Activated CD4-positive, alpha-beta T cell treated with anti-CD3 and anti-CD28 coated beads, Interleukin-2, Interleukin-4, amounts not matched to agents 100 ng/mL and 50 ng/mL, durations not matched to agents 16 hours and 8 hours (primary cell): ENCODE measurements at places on chromosomes 3 and 15.

DNA sequence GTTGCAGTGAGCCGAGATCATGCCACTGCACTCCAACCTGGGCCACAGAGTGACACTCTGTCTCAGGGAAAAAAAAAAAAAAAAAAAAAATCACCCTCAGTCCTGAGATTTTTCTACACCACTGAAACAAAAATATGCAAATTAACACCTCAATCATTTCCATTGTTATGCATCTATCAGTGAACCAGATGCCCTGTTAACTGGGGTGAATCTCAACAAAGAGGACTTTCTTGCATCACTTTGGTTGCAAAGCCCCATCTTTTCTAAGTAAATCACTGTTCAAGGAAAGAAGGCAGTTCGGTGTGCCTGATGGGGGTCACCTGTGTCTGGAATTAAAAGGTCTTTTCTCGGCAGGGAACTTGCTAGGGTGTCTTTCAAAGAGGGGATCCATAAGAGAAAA lies 421.6 kb downstream of the EPHB1 start:
- DNase-seq, result no peak

- peak; percentile 35 for DNase-seq
Observed at GRCh38 chr3:151268267-151269235, 9.8 kb downstream of the P2RY14 start.

DNA sequence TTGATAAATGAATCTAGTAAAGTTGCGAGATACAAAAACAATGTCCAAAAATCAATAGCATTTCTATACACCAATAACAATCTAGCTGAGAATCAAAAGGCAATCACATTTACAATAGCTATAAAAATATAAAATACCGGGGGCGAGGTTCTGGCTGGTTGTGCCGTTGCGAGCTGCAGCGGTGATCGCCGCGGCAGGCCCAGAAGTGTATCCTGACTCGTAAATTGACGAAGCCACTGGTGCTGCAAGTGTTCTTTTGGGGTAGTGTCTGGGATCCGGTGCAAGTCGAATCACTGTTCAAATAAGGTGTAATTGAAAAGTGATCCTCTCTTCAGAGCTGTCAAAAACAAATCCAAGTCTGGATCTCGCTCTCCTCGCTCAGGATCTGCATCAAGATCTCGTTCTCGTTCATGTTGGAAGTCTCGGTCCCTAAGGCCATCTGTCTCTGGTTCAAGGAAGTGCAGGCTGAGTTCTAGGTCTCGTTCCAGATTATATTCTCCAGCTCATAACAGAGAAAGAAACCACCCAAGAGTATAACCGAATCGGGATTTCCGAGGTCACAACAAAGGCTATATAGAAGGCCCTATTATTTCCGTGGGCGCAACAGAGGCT lies 80.1 kb upstream of the STT3B start:
- no peak for DNase-seq

DNA sequence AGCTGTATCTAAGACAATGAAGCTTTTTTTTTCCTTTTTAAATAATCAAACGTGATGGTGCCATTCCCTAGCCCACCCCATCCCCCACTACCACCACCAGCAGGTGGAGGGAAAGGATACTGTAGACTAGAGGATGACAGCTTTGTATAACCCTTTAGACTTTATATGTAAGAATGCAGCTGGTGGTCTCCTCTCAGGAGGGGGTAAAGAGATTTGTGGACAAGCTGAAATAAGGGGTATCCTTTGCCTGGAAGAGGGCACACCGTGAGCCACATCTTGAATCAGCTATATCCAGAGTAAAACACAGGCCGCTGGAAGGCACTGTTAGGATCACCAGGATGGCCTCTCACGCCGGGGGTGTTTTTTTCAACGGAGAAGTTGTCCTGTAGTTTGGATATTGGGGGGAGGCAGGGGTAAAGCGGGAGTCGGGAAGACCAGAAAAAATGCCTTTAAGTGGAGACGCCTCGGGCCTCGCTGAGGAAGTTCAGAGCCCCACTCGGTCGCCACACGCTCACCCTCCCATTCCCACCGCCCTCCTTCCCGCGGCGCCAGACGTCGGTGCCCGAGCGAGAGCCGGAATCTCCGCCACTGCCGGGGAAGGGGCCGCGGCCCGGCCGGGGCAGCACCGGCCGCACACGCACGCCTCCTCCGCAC lies 986 bp downstream of the KPNA4 start:
- no peak for DNase-seq

GRCh38 chr3:126979046-126979628 lies 3.8 kb upstream of the PLXNA1 start:
- DNase-seq, result no peak

DNA sequence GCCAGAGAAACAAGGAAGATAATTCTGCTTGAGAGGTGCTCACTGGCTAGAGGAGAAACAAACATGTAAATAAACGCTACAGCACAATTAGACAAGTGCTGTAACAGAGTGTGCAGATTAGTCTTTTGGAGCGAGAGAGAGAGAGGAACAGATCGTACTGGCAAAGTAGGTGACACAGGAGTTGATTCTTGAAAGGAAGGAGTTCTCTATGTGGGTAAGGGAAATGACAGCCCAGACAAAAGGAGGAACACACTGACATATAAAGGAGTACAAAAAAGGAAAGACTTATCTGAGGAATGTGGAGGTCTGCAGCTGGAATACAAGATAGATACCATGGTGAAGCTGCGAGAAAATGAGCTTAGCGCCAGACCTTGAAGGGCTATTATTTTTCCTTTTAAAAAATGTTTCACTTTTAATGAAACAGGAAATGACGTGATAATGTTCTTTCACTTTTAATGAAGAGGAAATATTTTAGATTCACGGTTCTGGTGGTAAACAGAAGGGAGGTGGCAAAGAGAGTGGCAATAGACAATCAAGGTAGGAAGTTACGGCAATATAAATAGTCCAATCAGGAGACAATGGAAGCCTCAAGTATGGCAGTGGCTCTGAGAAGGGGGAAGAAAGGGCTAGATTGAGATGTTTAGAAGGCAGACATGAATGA lies 202.9 kb downstream of the VPS13C start:
- DNase-seq, result peak; percentile 38

DNA sequence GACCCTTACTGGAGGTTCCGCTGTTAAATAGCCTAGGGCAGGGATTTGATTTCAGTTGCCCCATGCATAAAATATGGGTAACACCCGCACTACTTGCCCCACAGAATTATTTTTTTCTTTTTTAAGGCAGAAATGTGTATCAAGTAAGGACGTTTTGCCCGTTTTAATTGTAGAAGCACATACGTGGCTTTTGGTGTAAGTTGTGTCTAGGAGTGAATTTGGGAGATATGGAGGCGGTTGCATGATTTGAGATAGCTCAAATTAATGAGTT lies 636 bp upstream of the LRRC58 start:
- no peak for DNase-seq

- DNase-seq, result no peak
Observed at GRCh38 chr15:44385344-44385942, 42.0 kb upstream of the CTDSPL2 start.

DNA sequence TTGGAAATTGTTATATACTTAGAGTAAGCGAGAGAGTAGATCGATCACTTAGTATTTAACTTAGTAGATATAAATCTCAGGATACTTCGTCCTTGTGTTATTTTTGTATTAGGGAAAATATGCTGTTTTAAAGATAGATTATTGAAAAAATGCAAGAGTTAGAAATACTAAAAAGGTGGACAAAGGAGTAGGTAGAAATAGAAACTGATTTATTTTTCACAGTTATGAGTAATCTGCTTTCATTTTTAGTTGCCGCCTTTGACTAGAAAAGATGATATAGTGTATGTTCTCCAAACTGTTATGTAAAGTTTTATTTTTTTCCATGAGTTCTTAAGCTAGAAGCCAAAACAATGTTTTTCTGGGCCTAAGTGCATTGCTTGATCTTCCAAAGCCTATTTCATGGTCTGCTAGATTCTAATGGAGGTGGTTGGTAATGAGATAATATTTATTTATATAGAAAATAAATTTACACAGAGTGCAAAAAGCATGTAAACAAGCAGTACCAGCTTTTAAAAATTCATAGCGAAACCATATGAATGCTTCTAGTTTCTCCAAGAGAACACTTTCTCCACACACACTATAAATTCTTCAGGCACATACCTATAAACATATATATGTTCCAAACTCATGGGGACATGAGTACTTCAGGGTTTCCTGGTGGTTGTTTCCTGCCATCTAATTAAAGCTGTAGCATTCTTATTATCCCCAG lies 61.1 kb downstream of the DIPK2A start:
- peak; percentile 17 for DNase-seq
